ENCODE measurements at places on chromosomes 1 and 21.

DNA sequence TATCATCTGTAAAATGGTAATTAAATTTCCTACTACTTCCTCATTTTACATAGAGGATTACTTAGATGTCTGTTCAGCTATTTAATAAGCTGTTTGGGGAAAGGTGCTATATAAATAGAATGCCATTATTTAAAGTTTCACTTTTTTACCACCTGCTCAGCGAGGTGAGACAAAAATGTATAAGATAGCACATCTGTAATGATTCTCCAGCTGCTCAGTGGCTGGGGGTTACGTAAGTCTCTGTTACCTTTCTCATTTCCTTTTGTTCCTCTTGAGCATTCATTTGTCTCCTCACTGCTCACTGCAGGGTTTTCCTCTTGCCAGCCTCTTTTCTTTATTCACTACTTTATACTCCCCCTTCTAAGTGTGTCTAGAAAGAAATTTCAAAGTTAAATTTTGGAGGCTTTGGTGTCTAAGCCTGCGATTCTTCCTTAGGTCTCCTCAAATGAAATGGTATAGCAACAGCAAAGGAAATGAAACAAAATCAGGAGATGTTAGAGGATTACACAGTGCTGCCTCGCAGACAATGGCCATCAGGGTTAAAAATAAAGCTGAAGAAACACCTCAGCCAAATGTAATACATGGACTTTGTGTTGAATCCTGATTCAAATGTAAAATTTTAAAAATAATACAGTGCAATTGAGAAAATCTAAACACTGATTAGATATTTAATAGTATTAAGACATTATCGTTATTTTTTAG is 6.8 kb downstream of the RGS8 start:
- DNase-seq = no peak

DNA sequence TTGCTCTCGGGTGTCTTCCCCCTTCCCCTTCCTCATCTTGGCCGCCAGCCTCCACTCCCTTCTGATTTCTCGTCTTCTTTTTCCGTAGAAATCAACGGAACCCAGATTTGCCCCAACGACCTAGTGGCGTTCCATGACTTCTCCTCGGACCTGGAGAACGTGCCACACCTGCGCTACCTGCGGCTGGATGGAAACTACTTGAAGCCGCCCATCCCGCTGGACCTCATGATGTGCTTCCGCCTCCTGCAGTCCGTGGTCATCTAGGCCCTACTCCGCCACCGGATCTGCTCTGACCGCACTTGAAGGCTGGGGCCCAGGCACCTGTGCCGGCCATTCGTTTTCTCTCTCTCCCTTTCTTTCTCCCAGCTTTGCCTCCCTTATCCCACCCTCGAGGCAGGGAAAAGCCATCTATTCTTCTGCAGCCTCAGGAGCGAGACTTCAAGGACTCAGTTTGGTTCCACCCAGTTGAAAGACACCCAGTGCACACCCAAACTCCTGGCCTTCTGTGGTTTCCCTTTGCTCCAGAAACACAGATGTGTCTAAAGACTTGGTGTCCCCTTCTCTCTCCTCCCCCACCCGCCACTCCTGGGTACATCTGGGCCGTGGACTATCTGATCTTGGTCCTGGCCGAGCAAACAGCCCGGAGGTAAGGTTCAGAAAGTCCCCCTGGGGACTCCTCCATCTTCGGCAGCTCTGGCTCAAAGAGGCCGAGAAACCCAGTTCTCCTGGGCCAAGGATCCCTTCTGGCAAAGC is 7.2 kb upstream of the OPTC start:
- no peak for DNase-seq

DNA sequence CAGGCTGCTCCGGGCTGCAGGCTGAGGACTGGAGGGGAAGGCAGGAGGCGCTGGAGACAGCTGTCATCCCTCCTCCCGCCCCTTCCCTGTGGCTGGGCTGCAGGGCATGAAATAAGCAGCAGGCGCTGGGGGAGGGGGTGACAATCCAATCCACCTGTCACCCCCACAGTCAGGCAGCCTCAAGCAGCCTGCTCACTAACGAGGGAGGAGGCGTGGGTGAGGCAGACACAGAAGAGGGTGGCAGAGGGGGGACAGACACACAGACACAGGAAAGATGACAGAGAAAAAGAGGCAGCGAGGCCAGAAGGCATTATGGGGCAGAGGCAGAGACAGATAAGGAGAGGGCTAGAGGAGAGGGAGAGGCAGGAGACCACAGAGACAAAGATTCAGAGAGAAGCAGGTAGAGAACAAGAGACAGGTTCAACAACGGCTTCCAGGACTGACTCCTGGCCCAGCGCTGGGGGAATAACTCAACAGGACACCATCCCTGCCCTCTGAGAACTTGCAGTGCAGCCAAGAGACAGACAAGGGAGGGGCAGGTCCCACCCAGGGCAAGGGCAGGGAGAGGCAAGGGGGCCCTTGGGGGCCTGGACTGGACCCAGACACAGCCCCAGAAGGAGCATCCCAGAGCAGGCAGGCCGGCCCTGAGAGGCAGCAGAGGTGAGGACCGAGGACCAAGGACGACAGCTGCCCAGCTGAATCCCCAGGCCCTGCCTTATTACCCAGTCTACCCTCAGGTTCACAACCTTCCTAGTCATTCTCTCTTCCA is 11.2 kb downstream of the MEF2D start:
- no peak for DNase-seq

GRCh38 chr1:183179033-183179432 is 7.0 kb upstream of the LAMC2 start:
- no peak for DNase-seq

DNA sequence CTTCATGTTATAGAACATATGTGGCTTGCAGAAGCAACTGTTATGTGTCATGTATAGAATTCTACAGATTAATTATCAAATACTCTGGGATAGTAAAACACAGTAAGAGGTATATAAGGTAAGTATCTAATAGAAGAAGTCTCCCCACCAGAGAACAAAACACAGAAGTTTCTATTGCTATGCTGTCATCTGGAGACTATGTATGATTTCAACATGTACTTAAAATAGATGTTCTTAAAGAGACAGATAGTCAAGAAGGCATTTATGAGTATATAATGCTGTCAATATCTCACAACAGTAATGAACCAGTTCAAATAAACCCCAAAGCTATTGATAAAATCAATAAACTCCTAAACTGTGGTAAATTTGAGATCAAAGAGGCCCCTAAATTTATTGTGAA is 8.1 kb upstream of the ADCY10 start:
- no peak for DNase-seq

DNA sequence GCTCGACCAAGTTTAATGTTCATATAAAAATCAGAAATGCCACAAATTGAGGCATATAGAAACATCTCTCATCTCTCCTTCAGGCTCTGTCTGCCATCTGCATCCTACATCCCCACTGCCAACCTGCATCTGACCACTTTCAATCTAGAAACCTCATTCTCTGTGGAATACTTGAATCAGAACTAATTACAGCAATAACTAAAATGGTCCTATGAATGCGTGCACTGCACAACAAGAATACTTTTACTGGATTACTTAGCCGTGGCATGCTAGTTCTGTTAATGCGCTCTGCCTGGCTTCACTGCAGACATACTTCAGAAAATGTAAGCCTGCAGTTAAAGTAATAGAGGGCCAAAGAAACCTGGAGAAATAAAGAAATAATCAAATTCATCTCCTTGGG is 89.8 kb upstream of the NR5A2 start:
- no peak for DNase-seq

- no peak for DNase-seq
Observed at GRCh38 chr1:110485725-110486124, 33.2 kb downstream of the KCNA10 start.

DNA sequence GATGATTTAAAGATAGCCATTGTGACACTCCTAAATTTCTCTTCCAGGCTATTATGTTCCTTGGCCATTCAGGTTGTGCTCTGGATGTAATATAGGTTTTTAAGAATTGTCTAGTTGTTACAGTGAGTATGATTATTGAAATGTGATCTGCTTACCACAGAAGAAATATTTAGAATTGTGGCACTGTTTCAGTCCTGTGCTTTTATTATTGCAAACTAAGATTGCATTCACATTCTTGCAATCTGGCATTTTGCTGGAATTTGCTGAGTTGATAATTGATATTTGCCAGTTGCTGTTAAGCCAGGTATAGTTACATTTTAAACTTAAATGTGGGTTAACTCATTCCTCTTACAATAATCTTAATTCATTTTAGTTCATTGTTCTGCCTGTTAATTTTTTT is 22.3 kb downstream of the EXO1 start:
- DNase-seq = no peak

DNA sequence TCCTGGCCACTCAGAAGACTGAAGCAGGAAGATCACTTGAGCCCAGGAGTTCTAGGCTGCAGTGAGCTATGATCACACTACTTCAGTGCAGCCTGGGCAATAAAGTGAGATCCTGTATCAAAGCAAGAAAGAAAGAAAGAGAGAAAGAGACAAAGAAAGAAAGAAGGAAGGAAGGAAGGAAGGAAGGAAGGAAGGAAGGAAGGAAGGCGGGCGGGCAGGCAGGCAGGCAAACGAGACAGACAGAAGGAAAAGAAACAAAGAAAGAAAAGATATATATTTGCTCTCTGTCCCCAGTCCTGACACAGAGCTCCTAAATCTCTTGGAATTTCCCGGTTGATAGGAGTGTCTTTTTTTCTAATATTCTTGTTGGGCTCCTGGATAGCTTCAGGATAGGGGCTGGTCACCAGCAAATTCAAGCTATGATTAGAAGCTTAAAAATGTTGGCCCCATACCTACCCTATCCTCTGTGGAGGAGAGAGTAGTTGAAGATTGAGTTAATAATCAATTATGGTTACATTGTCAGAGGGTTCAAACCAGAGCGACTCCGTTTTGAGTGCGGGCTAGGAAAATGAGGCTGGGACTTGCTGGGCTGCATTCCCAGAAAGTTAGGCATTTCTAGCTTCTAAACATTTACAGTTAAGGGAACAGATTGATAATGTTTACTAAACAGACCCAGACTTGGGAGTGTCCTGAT is 3.3 kb upstream of the MIGA1 start:
- DNase-seq = no peak

- no peak for DNase-seq
Observed at GRCh38 chr1:119006406-119007279, 18.5 kb upstream of the TBX15 start.

GRCh38 chr1:192941722-192942411 is 117.3 kb downstream of the UCHL5 start:
- DNase-seq = no peak

- no peak for DNase-seq
Observed at GRCh38 chr1:15220024-15220392, 27.0 kb upstream of the FHAD1 start.

DNA sequence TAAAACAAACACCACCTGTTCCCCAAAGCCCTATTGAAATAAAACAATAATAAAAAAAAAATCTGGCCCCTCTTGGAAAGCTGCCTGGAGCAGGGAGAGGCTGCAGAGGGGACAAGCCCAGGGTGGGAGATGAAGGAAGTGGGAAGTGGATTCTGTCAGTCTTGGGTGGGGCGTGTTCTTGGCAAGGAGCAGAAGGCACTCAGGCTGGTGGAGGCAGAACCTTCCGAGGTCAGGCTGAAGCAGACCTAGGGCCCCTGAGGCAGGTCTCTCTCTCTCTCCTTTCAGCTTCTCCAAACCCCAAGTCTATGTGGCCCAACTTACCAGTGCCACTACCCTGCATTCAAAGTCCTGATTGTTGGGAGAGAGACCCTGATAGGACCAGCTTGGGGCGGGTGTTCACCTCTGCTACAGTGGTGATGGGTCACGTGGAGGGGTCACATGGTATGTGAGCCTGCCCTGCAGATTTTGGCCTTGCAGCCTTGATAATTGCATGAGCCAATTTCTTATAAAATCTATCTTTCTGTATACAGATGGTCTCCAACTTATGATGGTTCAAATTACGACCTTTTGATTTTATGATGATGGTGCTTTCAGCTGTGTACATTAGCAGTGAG is 145.4 kb upstream of the C1orf174 start:
- DNase-seq = no peak

DNA sequence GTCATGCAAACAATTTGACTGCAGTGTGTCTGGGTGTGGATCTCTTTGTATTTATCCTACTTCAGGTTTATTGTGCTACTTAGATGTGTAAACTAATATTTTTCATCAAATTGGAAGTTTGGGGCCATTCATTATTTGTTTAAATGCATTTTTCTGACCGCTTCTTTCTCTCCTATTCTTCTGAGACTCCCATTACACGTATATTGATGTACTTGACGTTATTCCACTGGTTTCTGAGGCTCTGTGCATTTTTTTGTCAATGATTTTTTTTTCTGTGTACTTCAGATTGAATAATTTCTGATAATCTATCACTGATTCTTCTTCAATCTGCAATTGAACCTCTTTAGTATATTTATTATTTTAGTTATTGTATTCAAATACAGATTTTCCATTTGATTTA is 276.8 kb downstream of the RYR2 start:
- no peak for DNase-seq

DNA sequence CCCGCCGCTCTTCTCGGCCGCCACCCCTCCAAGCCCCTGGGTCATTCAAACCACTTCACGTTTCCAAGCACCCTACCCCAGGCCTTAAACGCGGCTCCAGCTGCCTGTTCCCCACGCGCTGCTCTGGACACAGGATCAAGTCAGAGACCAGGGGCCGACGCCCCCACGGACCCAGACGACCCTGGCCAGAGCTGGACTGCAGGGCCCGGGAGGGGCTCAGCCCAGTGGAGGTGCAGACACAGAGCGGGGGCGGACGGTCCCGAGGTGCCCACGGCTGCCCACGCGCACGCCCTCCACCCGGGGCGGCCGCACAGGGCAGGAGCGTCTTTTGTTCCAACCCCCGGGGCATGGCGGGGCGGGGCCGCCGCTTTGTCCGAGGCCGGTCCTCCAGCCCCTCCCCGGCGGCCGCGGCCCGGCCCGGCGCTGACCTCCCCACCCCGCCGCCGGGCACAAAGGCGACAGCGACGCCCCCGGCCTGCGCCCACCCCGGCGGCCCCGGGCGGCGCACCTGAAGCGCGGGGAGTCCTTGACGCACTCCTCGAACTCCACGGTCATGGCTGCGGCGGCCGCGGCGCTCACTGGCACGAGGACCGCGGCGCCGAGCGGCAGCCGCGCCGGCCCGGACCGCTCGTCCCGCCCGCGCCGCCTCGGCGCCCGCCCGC is 338 bp downstream of the ACAP3 start:
- no peak for DNase-seq

DNA sequence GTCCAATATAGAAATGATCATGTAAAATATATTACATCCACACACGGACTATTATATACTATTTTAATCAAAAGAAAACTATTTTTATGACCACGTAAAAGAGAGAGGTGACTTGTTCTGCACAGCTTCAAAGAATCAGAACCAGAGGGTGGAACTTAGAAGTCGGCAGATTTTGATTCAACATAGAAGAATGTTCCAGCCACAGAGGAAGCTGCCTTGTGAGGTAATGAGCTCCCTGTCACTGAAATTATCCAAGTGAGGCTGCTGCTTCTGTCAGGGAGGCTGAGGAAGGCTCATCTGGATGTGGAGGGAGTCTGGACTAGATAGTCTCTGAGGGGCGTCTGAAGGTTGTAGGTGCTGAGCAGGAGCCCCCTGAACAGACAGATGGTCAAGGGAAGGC is 2.7 kb downstream of the PLEKHA6 start:
- no peak for DNase-seq

GRCh38 chr1:152029144-152029928 is 7.5 kb downstream of the S100A11 start:
- DNase-seq = no peak

GRCh38 chr21:43608225-43608624 is 51.1 kb downstream of the HSF2BP start:
- DNase-seq = no peak
